ENCODE measurements at places on chromosomes 7 and 10.
A peak's percentile ranks its signal among the peaks of the same experiment; 100 is the strongest.

DNA sequence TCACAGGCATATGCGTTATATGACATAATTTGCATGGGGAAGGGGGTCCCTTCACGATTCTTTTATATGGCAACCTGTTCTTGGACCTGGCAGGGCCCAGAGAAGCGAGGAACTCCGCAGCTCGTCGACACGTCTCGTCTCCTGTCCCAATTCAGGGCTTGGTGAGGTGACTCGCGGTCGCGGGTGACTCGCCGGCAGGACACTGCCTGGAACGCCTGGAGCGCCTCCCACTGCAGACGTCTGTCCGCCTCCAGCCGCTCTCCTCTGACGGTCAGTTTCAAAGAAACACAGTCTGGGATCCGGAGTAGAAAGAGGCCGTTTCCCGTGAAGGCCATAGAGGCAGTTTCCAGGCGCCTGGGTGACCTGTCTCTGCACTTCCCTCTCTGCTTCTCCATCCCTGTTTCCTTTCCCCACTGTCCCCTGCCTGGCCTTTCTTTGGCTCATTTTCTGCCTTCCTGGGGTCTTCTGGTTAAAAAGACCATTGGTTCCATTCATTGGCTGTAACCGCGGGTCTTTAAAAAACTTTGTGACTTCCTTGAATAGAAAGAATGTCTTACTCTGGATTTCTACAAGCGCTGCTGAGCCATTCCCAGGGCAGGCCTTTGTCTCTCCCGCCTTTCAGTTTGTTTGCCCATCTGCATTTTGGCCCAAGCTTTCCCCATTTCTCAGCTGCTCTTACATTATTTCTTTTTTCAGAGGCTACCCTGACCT, 1.2 kb downstream of the UPP1 start:
- DNase-seq, result no peak

- no peak for DNase-seq
Measured at GRCh38 chr7:156255635-156256034, 384.9 kb upstream of the RNF32 start.

- no peak for DNase-seq
Measured at GRCh38 chr7:53426145-53426750, 390.8 kb downstream of the POM121L12 start.

DNA sequence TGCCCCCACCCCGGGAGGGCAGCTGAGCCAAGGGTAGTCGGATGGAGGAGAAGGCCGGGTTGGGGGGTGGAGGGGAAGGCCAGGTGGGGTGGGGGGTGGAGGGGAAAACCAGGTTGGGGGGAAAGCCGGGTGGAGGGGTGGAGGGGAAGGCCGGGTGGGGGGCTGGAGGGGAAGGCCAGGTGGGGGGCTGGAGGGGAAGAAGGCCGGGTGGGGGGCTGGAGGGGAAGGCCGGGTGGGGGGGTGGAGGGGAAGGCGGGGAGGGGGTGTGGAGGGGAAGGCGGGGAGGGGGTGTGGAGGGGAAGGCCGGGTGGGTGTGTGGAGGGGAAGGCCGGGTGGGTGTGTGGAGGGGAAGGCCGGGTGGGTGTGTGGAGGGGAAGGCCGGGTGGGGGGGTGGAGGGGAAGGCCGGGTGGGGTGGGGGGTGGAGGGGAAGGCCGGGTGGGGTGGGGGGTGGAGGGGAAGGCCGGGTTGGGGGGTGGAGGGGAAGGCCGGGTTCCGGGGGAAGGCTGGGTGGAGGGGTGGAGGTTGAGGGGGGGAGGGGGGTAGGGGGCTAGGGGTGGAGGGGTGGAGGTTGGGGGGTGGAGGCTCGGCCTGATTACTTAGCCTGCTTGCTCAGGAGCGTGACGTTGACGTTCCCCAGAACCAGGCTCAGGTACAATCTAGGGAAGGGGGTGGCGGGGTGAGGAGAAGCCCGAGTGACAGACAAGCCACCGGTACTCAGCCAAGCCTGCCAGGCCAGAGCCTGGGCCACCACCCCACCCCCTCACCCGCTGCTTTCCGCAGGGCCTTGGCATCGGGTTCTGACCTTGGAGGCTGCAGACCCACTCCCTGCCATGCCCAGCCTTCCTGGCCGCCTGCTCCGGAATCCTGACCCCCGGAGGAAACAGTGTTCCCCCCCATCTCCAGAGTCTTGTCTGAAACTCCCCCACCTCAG, 5.6 kb downstream of the TMEM120A start:
- DNase-seq, result no peak

GRCh38 chr10:72340510-72341261, 14.0 kb downstream of the DNAJB12 start:
- DNase-seq, result peak; percentile 19

GRCh38 chr7:28174442-28174841, 6.2 kb downstream of the JAZF1 start:
- no peak for DNase-seq

Measured in nucleus accumbens (tissue), 56 donors.